ENCODE measurements at places on chromosomes 7 and 10.

DNA sequence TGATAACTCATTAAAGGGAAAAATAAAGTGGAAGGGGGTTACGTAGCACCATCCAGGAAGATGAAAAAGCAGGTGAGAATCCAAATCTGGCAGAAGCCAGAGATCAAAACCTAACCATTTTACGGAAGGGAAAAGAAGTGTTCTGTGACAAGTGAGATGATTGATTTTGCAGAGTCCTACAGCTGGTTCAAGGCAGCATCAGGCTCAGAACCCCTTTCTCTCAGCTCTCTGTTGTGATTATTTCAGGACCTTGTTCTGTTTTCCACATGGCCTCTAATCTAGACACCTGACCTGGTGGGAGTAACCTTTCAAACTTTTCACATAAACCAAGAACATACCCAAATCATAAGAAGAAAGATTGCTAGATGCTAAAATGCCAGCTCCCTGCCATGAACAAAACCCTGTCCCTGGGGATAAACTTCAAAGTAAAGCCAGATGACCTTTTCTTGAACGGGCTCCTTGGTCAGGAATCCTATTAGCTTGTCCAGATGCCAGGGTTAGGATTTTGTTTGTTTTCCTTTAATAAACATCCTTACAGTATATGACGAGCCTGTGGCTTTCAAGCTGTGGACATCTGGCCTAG, 5.9 kb downstream of the DUSP5 start:
- DNase-seq = no peak

DNA sequence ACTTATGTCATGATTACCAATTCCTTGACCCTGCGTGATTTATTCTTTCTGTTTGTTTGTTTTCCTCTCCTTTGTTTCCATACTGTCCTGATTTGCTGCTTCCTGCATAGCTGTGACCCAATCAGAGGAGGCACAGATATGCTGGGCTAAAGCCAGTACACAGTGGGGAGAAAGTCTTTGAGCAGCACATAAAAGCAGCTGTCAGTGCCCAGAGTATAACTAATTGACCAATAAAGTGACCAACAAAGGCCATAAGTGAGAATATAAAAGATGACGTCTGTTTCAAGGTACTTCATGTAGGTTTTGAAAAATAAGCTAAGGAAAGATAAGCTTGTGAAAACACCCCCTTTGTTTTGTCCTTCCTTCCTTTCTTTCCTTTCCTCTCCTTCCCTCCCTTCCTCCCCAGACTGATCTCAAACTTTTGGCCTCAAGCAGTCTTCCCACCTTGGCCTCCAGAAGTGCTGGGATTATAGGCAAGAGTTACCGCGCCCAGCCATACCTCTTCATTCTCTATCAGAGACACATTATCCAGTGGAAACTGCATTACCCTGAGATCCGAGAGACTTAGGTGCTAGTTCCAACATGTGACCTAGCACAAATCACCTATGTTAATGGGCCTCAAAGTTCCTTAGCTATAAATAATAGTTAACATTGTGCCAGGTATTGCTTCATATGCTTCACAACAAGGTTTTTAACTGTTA, 17.0 kb downstream of the BCAP29 start:
- no peak for DNase-seq

GRCh38 chr10:128241023-128241422, 114.8 kb upstream of the MKI67 start:
- no peak for DNase-seq

DNA sequence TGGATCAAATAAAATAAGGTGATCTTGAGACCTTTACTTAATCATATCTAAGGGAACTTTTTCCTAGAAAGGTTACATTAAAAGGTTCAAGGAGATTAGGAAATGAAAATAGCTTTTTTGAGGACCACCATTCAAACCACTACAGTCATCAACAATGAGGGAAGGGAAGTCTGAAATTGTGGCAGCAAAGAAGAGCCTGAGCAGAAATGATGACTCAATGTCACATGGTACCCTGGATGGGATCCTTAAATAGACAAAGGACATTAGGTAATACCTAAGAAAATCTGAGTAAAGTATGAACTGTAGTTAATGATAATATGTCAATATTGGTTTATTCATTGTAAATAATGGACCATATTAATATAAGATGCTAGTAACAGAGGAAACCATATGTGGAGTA, 236.0 kb downstream of the SEMA3D start:
- DNase-seq = no peak

GRCh38 chr10:3960496-3960895, 175.5 kb upstream of the KLF6 start:
- no peak for DNase-seq

DNA sequence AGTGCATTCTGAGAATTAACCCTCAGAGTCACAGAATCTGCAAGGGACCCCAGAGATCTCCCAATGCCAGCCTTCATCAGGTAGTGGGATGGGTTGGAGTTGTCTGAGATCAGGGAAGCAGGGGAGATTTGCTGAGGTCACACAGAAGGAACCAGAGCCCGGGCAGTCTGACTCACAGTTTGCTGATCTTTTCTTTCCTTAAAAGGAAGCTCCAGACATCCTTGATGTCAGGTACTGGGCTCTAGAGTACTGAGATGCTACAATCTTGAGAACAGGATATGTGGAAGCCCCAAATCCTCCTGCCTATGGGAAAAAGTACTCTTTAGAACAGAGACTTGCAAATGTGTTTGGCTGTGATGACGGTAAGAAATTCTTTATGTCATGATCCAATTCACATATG, 706 bp downstream of the TBATA start:
- no peak for DNase-seq

GRCh38 chr10:35445150-35445884, 109.0 kb downstream of the CCNY start:
- DNase-seq = no peak

- peak; percentile 91 for DNase-seq
Measured at GRCh38 chr10:15106352-15107013, 9.3 kb downstream of the RPP38 start.

- peak; percentile 48 for DNase-seq
Measured at GRCh38 chr10:50393784-50394467, 142.6 kb upstream of the ASAH2 start.

DNA sequence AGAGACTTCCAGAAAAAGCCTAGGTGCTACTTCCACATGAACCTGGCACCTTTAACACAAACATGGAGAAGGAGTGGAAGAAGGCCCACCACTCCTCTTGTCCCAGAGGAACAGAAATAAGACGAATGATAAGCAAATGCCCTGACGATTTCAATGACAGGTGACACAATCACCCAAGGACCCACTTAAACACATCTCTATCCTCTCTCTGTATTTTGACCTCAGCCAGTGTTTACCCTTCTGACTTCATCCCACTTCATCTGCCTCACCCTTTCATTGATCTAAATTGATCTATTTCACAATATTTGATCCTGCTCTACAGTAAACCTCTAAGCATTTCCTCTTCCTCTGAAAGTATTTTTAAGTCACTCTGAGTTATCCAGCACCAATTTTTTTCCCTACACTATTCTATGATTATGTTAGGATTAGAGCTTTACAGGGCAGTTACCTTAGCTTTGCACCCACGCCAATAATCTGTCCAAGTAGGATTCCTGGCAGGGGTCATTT, 9.1 kb downstream of the GOT1 start:
- no peak for DNase-seq

DNA sequence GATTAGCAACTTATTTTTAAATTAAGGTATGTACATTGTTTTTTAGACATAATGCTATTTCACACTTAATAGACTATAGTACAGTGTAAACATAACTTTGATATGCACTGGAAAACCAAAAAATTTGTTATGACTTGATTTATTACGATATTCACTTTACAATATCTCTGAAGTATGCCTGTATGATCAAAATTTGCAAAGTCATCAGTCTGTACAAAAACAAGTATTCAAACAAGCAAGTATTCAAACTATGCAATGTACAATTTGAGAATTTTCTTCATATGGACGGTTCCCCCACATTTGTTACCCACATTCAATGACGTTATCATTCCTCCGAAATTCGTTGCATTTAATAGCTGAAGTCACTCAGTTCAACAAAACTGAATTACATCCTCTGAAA, 147.9 kb downstream of the AVL9 start:
- no peak for DNase-seq

DNA sequence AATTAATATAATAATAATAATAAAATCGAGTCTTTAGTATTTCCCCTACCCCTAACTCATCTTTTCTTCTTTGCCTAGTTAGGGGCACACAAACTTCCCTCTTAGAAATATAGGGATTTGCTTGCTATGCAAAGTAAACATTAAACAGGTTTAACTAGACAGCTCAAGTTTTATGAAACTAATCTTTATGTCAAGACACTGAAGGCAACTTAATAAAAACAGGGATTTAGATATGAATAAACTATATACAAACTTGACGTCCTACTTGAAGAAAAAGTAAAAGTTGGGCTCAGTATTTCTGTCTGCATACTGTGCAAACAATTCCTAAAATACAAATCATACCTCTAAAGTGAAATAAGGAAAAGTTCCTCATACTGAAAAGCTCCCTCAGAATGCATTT, 52.1 kb upstream of the CAV2 start:
- no peak for DNase-seq

GRCh38 chr10:111089293-111089692, 12.5 kb downstream of the ADRA2A start:
- DNase-seq = no peak

GRCh38 chr10:102595897-102596296, 48.4 kb upstream of the TRIM8 start:
- DNase-seq = no peak

GRCh38 chr10:124198125-124198501, 104.7 kb upstream of the CHST15 start:
- no peak for DNase-seq

DNA sequence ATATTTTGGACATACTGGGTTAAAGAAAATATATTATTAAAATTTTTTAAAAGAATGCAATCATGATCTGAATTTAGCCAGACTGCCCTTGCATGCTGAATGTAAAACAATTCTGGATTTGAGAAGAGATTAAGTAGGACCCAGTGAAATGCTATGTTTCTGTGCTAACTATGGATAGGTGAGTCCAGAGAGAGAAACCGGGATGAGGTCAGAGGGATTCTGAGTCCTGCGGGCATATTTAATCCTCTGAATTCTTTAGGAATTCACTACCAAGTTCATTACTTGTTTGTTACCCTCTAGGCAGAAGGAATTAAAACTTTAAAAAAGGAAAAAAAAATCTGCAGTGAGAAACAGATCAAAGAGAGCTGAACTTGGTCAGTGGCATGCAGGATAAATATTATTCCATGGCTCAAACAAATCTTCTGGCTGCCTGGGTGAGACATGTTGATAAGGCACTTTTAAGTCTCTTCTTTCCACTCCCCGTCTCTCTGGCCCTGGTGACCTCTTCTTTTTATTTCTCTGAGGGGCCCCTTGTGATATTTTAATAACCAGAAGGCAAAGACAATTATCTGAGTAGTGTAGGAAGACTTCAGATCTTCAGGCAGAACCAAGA, 50.2 kb upstream of the LYZL1 start:
- DNase-seq = peak; percentile 51

DNA sequence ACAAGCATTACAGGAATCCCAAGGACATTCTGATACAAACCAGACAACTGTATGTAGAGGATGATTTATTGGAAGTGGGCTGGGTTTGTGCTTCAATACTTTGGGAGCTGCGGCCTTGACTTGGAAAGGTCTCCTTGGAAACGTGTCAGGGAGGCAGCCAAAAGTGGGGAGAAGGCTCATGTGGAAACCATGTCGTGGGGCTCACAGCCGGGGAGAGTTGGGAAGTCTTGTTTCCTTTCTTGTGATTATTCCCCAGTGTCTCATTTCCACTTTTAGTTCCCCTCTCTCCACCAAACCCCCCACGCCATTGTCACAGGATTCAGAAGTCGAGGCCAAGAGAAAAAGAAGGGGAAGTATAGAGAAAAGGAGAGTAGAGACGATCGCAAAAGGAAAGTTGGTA, 53.9 kb upstream of the SFMBT2 start:
- no peak for DNase-seq

DNA sequence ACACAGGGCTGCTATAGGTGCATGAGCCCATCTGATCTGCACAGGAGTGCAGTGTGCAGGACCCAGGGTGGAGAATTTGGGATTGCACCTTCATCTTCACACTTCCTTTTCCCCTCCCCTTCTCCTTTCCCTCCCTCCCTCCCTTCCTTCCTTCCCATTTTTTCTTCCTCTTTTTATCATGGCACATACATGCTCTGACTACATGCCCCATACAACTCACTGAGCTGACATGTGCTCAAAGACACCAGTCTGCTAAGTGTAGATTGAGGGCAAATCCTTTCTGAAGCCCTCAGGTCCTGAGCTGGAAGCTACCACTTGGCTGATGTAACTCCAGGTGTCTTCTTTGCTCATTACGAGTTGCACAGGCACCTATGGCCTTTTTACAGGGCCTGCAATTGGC, 365.3 kb upstream of the ZNF32 start:
- DNase-seq = no peak

- DNase-seq = no peak
Measured at GRCh38 chr10:113221756-113222168, 271.7 kb downstream of the TCF7L2 start.

DNA sequence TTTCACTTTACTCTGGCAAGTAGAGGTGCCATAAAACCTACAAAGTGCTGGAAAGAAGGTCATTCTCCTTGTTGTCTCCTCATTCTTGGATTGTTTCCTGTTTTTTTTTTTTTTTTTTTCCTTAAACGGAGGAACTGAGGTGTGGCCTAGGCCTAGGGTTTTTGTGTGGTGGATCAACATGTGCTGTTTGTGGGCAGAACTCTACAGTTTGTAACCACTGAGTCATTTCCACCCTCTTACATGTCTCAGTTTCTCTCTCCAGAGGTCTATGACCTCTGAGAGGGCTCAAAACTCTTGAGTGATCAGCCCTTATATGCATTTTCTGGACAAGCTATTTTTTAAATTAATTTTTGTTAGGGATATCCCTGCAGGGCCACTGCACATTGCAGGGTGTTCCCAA, 296.0 kb downstream of the PPP1R3A start:
- DNase-seq = no peak

GRCh38 chr7:36153571-36154097, 580 bp downstream of the EEPD1 start:
- no peak for DNase-seq
